Stimulated activated CD8-positive, alpha-beta memory T cell treated with anti-CD3 and anti-CD28 coated beads, Interleukin-15, amount 100 ng/mL, for 4 hours (primary cell): ENCODE measurements at places on chromosomes 3 and 15.

- no peak for DNase-seq
These were observed 5.3 kb downstream of the ULK3 start for GRCh38 chr15:74837482-74838136.

DNA sequence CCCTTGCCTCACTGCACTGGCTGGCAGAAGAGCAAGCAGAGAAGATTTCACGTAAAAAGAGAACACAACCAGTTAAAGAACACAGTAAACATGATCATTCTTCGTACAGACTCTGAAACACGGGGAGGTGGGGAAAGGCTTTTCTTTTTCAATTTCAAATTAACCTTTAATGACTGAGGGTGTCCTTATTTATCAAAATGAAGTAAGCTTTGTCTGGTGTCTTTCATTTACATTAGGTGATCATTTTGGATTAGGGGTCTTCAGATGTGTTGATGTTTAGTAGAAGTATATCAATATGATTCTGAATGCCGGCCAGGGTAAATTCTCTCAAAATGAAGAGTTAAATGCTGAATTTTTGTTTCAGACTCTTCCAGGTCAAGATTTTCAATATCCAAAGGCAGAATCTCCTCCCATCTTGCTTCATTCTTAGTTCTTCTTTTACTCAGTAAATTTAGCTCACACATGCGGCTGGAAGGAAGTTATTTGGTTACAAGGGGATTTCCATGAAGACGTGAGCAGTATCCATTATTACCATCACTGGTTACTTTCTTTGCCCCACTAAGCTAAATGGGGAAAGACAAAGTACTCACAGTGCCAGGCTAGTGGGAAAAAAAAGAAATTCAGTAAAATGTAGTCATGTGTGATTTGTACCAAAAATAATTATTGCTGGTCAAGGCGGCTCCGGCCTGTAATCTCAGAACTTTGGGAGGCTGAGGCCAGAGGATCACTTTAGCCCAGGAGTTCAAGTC lies 272.2 kb upstream of the NR2F2 start:
- DNase-seq, result no peak

DNA sequence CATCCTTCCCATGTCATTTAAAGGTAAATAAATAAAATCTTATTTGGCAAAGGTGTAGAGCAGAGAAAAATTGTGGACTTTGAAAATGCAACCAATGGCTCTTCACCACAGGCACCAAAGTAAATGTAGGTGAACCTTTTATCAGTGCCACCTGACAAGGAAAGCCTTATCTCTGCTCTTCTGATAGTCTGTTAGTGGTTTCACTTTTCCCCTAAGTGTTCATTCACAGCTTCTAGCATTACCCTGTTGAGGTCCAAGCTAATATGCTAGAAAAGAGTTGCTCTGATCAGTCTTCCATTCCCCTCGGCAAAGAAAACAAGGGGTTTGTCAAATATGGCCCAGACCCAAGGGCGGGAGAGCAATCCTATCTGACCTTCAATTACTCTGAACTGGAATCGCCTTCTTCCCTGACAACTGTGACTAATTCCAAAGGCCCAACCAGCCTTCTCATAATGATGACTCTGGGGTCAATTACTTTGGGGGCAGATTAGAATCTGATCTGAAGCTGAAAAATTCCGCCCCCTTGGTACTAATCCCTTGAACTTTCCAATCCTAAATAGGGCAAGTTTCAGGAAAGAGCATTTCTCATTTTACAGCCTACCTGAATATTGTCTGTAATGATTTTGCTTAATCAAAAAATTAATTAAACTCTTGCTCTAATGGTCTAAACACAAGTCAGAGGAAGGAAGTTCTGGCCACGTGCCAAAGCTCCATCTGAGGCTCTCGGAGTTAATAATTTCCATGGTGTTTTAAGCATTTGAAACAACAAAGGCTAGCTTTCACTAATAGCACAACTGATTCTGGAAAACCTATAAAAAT lies 52.4 kb downstream of the SETMAR start:
- no peak for DNase-seq

- DNase-seq, result no peak
These were observed 23.1 kb upstream of the GABPB1 start for GRCh38 chr15:50377867-50378751.

- DNase-seq, result no peak
These were observed 29.2 kb downstream of the GJD2 start for GRCh38 chr15:34725556-34725955.

GRCh38 chr3:158763421-158763820 lies 31.2 kb upstream of the RARRES1 start:
- DNase-seq, result no peak

DNA sequence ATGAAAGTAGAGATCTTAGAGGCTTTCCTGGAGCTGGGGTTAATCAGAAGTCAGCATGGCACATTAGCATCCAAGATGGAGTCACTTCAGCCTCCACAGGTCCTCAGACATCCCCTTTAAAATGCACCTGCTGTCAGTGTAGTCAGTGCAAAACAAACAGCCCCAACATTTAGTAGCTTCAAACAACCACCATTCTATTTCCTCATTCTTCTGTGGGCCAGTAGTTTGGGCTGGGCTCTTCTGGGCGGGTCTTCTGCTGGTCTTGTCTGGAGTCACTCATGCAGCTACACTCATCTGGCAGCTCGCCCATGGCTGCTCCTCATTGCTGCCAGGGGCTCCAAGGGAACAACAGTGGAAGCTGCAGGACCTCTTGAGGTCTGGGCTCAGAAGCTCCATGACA lies 99.9 kb downstream of the TLE3 start:
- no peak for DNase-seq

GRCh38 chr15:55168350-55168974 lies 28.3 kb downstream of the RSL24D1 start:
- no peak for DNase-seq

GRCh38 chr3:133455960-133456359 lies 56.1 kb downstream of the BFSP2 start:
- DNase-seq, result no peak

GRCh38 chr15:41789236-41789635 lies 15.0 kb downstream of the MAPKBP1 start:
- no peak for DNase-seq

DNA sequence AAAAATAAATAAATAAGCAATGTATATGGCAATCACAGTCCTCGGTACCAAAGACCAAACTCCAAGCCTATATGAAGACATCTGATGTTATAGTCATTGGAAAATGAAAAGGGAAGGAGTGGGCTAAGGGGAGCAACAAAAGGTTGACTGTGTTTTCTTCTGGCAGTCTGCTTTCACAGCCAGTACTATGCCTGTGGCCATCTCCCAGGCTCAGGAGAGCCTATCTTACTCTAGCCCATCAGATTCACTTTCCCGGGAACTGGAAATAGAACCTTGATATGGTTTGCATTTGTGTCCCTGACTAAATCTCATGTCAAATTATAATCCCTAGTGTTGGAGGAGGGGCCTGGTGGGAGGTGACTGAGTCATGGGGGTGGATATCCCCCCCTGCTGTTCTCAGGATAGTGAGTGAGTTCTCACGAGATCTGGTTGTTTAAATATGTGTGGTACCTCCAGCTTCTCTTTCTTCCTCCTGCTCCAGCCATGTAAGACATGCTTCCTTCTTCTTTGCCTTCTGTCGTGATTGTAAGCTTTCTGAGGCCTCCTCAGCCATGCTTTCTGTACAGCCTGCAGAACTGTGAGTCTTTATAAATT lies 105.3 kb downstream of the PLCH1 start:
- DNase-seq, result no peak

GRCh38 chr15:42046597-42046996 lies 25.8 kb upstream of the PLA2G4E start:
- DNase-seq, result no peak

- no peak for DNase-seq
These were observed 268.5 kb upstream of the CTNNB1 start for GRCh38 chr3:40930756-40931155.

GRCh38 chr15:42727750-42728381 lies 9.1 kb downstream of the CDAN1 start:
- DNase-seq, result no peak

GRCh38 chr3:32586356-32586755 lies 15.7 kb upstream of the DYNC1LI1 start:
- DNase-seq, result no peak

DNA sequence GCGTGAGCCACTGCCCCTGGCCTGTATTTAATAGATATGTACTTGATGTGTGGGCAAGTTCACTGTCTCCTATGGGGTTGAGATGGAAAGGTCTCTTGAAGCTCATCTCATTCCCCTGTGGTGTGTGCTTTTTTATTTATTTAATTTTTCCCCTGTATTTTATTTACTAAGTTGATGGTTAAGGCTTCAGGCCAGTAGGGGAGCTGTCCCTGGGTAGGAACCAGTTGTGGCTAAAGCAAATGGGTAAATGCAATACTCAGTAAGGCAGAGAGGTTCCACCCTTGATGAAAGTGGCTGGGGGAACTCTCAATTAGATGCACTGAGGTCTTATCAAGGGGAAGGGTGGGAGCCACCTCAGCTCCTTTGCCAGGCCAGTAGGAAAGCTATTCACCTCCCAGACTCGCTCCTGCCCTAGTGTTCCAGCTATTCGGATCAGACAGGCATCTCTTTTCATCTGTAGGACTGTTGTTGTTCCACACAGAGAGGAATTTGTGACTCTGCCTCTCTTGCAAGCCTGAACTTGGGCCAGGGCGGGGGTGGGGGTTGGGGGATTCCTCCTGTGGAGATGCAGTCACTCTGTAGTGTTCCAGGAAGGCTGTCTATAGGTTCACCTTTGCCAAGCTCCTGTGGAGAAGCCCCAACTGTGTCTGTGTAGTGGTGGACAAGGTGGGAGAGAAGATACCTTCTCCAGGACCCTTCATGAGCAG lies 26.1 kb downstream of the PCCB start:
- no peak for DNase-seq

GRCh38 chr3:116270056-116270455 lies 175.2 kb downstream of the LSAMP start:
- no peak for DNase-seq

GRCh38 chr3:183031826-183032225 lies 51.5 kb upstream of the DCUN1D1 start:
- no peak for DNase-seq

DNA sequence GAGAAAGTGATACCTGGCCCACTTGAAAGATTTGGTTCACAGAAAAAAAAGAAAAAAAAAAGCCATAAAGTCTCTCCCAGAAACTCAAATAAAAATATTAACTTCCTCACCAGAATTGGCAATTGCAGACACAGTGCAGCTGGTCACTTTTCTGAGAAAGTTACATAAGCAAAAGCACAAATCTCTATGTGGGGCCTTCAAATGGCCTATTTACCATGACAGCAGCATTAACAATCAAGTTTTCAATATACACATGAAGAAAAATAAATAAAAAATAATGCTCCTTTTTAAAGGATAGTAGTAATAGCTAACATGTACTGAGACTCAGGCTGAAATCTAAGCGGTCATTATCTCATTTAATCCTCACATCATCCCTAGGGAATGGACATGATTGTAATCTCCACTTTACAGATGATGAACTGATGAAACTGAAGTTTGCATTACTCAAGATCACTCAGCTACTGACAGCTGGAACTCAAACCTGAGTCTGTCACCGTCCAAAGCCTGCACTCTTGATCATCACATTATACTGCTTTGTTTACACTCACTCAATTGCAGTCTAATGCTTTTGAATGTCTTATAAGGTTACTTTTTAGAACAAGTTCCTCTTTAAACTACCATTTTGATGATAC lies 3.3 kb downstream of the NPTN start:
- DNase-seq, result no peak

DNA sequence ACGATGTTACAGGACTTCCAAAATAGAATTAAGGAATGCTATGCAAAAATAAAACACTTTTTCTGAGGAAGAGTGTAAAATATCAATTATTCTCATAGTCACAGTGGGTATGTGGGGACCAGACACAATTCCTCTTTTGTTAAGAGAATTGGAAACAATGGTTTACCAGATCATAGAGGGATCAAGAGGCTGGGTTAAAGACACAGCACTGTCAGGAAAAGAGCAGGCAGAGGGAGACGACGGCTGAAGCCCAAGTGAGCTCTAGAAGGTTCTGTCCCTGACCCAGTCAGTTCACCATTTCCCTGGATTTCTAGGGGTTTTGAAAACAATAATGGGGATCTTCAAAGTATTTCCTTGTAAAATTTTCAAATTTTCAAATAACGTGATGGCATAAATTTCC lies 54.0 kb upstream of the POLR2M start:
- DNase-seq, result no peak

DNA sequence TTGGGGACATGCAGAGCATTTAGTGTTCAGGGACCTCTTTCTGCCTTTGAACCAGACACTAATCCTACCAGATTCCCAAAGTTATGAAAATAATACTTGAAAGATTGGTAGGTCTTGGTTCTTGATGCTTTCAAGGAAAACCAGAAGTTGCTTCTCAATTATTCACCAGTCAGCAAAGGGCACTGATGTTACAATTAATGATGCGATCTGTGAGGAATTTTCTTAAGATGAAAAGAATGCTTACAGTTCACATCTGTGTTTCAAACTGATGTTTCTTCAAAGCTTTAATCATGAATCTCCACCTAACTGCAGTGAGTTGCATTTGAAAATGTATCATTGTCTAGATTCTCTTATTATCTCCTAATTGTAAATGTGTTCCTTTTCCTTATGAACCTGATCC lies 161.0 kb downstream of the NAALADL2 start:
- DNase-seq, result no peak

GRCh38 chr3:112908252-112908651 lies 61.6 kb upstream of the CD200R1L start:
- no peak for DNase-seq

DNA sequence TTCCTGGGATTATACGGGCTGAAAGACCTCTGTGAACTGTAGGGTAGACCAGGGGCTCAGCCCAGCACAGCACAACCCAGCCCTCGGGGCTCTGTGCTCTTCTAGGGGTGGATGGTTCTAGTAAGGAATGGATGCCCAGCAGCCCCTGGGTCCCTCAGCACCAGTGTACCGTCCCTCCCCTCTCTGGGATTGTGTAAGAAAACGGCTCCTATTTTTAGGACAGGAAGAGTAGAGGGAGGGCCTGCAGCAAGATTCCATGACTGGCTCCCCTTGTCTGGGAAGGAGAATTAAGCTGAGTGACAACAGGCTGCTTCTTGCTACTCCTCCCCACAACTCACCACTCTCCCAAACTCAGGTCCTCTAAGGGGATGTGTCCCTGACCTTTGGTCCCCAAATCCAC lies 270.8 kb upstream of the TOPAZ1 start:
- DNase-seq, result no peak

- no peak for DNase-seq
These were observed 502.1 kb upstream of the IL12A start for GRCh38 chr3:159486580-159486979.

GRCh38 chr15:84840741-84841429 lies 23.7 kb downstream of the ALPK3 start:
- no peak for DNase-seq
